IPS DF 19.7 (cell line): ENCODE measurements at places on chromosomes 5 and 9.

GRCh38 chr5:154059583-154059982, 20.8 kb downstream of the MFAP3 start:
- DNase-seq: no peak

- DNase-seq: no peak
These were observed 39.4 kb downstream of the LHX2 start for GRCh38 chr9:124050955-124051354.

GRCh38 chr5:145056800-145057199, 778.3 kb downstream of the PRELID2 start:
- no peak for DNase-seq

DNA sequence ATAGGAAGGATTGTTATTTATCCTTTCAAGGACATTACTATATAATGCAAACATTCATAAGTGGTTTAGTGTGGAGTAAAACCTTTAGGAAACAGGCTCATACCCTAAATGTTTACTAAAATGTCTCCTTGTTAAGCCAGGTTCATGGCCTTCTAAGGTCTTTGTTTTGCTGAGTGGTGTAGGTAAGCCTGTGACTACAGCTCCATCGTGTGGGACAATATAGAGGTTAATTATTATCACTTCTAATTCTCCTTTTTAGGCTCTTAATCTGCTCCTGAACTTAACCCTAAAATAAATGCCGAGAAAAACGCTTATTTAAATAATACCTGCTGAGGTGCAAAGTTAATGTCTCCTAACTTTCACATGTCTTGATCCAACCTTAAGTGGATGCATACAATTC, 43.8 kb downstream of the SPINK5 start:
- DNase-seq: no peak

DNA sequence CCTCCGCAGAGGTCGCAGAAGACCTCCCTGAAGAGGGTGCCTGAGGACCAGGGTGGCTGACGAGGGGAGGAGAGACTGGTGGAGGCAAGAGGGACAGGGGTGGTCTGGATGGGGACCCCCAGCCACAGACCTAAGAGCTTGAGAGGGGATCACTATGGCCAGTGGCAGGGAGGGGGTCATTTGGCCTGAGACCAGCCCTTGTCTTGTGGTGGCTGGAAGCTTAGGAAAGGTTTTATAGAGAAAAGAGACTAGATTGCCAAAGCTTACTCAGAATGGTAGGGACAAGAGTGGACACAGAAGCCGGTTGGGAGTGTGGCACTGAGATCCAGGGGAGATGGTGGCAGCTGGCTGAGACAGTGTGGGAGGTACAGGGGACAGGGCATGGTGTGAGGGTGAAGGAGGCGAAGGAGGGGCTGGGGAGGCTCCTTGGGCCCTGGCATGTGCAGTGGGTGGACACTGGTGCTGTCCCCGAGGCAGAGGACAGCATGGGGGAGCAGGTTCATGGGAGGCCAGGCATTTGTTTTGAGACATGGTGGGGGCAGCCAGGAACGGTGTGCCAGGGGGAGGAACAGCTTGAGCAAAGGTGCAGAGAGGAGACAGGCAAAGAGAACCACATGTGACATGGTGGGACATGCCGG, 123.0 kb downstream of the C9orf50 start:
- no peak for DNase-seq
